ENCODE measurements at places on chromosomes 1 and 21. TPM values are rescaled to one million over a fixed set of nuclear protein-coding genes. Genes with fewer than 3 reads are reported as not detected.

- DNase-seq, result no peak
Measured at GRCh38 chr1:61184040-61184713, 101.8 kb downstream of the NFIA start.

DNA sequence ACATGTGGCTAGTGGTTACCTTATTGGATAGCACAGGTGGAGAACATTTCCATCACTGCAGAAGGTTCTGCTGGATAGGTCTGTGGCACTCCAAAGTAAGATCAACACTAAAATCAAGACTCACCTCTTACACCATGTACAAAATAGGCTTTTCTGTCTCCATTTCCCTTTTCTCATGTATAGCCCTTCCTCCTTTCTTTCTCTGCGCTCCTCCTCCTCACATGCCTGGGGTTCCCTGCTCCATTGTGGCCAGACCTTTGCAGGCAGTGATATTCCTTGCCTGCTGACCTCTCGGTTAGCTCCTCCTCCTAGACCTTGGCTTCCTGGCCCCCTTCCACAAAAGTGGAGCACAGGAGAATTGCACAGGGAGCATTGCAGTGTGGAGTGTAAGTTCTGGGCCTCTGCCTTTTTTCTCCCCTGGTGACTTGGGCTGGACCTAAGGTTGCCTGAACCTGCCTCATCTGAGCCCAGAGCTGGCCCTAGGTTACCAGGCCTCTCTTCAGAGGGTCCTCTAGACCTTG, 33.2 kb upstream of the RBM15 start:
- DNase-seq, result no peak

DNA sequence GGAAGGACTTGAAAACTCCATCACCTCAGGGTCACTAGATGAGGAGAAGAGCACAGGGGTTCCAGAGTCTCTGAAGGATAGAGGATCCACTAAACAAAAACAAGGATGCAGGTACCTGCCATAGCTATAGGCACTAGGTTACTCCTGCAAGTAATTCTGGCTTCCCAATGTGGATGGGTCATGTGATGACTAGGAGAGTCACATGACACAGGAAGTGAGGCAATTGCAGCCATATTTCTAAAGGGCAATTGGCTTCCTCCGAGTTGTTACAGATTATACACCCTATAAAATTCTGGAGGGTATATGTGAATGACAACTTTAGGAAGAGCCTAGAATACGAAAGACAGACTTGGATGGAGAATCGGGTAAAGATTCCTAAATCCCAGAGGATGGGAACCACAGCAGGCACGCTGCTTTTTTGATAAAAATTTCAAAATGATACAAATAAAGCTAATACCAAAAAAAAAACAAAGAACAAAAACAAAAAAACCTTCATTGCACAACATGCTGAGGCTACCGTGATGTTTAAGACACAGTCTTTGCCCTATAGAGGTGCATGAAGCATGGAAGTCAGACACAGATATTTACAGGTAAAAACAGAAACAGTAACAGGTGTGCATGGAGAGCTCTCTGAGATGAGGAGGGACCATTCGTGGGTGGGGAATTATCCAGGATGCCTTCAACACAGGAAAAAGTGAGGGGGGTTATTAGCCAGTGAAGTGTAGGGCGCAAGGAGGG, 10.5 kb downstream of the MTX1 start:
- DNase-seq, result peak; percentile 30

- DNase-seq, result no peak
Measured at GRCh38 chr1:235407419-235407818, 40.2 kb downstream of the TBCE start.

DNA sequence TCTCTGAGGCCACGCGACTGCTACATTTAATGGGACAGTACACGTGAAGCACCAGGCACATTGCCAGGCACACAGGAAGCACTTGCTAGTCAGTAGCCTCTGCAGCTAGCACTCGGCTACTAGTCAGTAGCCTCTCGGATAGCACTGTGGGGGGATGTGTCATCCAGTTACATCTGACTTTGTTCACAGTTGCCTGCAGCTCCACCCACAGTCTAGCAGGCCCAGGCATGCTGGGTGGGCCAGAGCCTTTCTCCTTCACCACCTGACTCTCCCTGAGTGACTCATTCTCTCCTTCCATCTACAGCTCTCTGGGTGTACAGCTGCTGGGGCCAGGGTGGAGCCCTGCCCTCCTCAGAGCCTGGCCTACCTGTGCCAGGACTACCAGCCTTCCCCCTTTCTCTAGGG, 51.5 kb downstream of the PTPRF start:
- DNase-seq, result peak; percentile 62

DNA sequence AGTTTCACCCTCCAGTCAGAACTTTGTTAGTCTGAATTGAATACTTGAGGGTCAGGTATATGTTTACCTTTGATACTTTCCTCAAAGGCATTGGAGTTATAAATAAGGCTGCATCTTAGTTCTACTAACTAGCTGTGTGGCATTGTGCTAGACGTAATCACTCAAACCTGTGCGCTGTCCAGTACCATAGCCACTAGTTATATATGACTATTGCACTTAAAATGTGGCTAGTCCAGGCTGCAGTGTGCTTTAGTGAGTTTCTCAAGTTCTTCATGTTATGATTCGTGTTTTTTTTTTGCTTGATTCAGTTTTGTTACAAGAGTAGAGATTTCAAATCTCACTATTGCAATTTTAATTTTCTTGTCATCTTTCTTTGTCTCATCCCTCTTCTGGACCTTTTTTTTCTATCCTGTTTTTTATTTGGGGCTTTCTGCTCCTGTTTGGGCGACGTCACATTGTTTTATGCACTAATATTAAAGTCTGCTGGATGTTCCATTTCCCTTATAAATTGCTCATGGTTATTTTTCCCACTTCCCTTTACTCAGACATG, 5.7 kb downstream of the MAN1A2 start:
- no peak for DNase-seq

DNA sequence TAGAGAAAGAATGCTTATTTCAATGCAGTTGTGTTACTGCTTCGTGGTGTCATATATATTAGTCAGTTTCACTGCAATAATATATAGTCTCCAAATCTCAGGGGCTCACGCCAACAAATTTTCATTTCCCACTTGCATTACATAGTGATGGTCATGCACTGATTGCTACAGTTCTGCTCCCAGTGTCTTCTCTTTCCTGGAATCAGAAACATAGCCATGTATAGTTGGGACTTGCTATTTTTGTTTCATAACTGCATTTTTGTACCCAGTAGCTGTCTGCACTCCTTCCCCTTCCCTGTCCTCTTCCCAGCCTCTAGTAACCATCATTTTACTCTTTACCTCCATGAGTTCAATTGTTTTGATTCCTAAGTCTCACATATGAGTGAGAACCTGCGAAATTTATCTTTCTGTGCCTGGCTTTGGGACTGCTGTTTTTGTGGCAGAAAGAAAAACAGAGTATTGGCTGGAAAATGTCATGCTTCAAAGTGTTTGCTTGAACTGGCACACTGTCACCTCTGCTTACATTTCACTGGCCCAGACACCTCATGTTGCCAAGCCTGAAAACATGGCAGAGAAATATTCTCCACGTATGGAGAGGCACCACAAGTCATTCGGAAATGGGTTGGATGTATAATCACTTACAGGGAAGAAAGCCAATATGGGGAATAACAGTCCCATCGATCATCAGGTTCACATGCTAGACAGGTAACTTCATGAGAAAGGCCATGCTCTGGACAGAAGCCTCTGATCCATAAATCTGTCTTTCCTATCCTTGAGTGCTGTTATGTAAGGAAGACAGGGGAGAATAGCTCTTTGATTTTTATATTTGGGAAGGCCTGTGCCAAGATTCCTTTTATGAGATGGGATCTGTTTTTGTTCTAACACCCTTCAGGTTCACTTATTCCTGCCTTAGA, 60.4 kb upstream of the BACH1 start:
- no peak for DNase-seq

DNA sequence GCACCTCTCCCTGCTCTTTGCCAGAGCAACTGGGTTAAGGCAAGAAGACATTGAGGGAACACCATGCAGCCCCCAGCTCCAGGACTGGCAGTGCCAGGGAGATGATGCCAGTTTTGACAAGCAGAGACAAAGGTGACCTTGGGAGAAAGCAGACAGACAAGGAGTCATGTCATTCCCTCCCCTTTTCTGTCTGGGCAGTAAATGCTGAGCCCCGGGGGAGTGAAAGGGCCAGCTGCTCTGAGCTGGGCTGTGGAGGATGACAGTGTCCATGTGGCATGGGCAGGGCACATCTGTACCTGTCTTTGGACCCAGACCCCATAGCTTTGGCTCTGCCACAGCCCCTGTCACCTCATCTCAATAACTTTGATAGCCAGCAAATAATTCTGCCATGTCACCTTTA, 24.2 kb downstream of the PLEKHA6 start:
- no peak for DNase-seq

GRCh38 chr1:114320586-114320985, 166.9 kb upstream of the SYT6 start:
- no peak for DNase-seq

GRCh38 chr21:14742119-14742518, 196.0 kb upstream of the SAMSN1 start:
- no peak for DNase-seq

Gene CDC42SE1
- total RNA-seq, result 136 TPM

Gene AQP10
- not detected for total RNA-seq

Gene PGLYRP3
- not detected for total RNA-seq

Gene PRR9
- total RNA-seq, result not detected

Gene OLFML3
- 0.21 TPM for total RNA-seq

Gene PLEKHG5
- 2.1 TPM for total RNA-seq

Measured in activated CD4-positive, alpha-beta memory T cell treated with anti-CD3 and anti-CD28 coated beads for 36 hours (primary cell).